ENCODE measurements at places on chromosomes 3 and 15. TPM values are rescaled to one million over a fixed set of nuclear protein-coding genes. Genes with fewer than 3 reads are reported as not detected.

- DNase-seq: peak; percentile 87
Observed at GRCh38 chr3:126752303-126753190, 48.5 kb downstream of the CHCHD6 start.

DNA sequence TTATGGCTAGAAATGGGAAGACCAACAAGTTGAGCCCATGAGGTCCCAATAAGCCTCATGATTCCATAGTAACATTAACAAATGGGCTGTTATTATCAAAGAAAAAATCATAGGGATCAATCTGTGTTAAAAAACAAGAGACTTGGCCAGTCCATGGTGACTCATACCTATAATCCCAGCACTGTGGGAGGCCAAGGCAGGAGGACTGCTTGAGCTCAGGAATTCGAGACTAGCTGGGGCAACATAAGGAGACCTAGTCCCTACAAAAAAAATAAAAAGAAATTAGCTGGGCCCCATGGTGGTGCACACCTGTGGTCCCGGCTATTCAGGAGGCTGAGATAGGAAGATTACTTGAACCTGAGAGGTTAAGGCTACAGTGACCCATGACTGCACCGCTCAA, 124.8 kb downstream of the DMXL2 start:
- no peak for DNase-seq

DNA sequence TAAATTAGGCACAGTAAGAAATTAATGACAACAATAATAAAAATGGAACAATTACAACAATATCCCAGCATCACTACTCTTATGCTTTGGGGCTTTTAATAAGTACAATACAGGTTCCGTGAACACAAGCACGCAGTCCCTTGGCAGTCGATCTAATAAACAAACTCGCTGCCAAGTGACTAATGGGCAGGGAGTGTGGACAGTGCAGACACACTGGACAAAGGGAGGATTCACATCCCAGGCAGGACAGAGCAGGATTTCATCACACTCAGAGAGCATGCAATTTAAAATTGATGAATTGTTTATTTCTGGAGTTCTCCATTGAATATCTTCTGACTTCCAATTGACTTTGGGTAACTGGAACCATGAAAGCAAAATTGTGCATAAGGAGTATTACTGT, 524.1 kb upstream of the CFAP20DC start:
- DNase-seq: no peak

GRCh38 chr3:120407508-120408287, 43.1 kb downstream of the FSTL1 start:
- DNase-seq: no peak

DNA sequence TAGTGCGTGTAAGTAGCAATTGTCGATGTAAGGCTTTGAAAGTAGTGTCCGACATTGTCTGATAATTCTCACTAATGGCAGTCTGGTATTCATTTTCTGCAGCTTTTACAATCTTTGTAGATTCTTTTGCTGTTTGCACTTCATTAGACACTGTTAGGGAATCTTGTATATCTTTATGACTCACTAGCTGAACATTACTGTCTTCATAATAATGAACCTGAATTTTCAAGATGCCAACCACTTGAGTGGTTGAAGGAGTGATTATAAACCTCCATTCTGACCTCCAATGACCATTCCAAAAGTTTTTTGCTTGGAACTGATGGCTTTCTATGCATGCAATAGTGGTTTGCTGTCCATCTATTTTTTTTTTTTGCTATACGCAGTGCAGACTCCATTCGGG, 76.4 kb upstream of the MFGE8 start:
- no peak for DNase-seq

Gene MUC20
- 14.7 TPM for total RNA-seq
